ENCODE measurements at places on chromosomes 3 and 15.

GRCh38 chr3:46369151-46369550 is 1.6 kb upstream of the CCR5 start:
- DNase-seq = no peak

- DNase-seq = no peak
Measured at GRCh38 chr3:62378311-62378789, 5.0 kb upstream of the FEZF2 start.

DNA sequence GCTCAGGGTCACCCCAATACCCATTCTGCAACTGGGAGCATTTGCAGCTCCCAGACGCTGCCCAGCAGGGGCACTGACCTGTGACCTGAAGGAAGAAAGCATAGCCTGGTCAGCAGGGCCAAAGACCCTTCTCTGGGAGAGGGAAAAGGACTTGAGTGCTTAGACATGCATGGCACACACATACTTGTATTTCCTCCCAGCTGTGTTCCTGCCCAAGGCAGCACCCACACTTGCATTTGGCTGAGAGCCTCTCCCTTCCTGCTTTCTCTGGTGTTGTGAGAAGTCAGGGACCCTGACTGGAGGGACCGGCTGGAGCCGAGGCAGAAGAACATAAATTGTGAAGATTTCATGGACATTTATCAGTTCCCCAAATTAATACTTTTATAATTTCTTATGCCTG is 7.2 kb upstream of the LAMB2 start:
- no peak for DNase-seq

- no peak for DNase-seq
Measured at GRCh38 chr15:31975830-31976229, 54.5 kb upstream of the CHRNA7 start.

GRCh38 chr3:60912142-60912541 is 339.1 kb downstream of the FHIT start:
- no peak for DNase-seq

GRCh38 chr3:126135406-126136076 is 44.8 kb downstream of the ALDH1L1 start:
- peak; percentile 11 for DNase-seq

- DNase-seq = no peak
Measured at GRCh38 chr3:144200004-144200403, 228.4 kb downstream of the DIPK2A start.

Data from activated CD8-positive, alpha-beta memory T cell treated with anti-CD3 and anti-CD28 coated beads, Interleukin-2, amount 50 U/mL, for 4 hours (primary cell).